ENCODE measurements at places on chromosomes 2 and 18. TPM values are rescaled to one million over a fixed set of nuclear protein-coding genes. Genes with fewer than 3 reads are reported as not detected.
A peak's percentile ranks its signal among the peaks of the same experiment; 100 is the strongest.

GRCh38 chr18:22865354-22866116, 67.6 kb upstream of the RBBP8 start:
- no peaks in the 10 kb centered on the region for H3K4me1 ChIP-seq
- no peak overlapping the region for H3K4me3 ChIP-seq
- H3K27me3 ChIP-seq, result no peaks in the 10 kb centered on the region

- H3K27ac ChIP-seq, result no peak overlapping the region
- DNase-seq, result no peak
- H3K36me3 ChIP-seq, result no peaks in the 10 kb centered on the region
- H3K4me3 ChIP-seq, result no peak overlapping the region
Observed at GRCh38 chr2:27091746-27092695, 5.4 kb downstream of the KHK start.

DNA sequence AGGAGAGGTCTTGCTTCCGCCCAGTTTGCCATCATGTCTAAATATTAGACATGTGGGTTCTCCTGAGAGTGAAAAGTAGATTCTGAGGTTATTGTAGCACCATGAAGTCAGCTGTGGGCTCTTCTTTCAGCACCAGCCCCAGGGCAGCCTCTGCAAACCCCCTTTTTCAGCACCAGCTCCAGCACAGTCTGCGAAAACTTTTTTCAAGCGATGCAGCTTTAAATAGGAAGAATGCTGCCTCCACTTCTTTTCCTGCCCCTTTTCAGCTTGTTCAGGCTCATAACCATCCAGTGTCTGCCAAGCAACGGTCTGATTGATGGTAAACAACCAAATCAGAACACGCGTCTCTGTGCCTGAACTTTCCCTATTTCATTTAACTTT, at the start of gene COL5A2:
Gene COL5A2 (minus strand): TSS at position 192 of the 381 bp plus-strand sequence. CDS start 157 bp downstream, at position 35.
- H3K27ac ChIP-seq, result peak within 1 kb of the TSS; percentile 76
- H3K27me3 ChIP-seq, result no peaks in the 10 kb centered on the region
- H3K4me3 ChIP-seq, result peak within 1 kb of the TSS; percentile 90
- H3K4me1 ChIP-seq, result no peaks in the 10 kb centered on the region

GRCh38 chr2:28219138-28219537, 173.5 kb upstream of the FOSL2 start:
- H3K27me3 ChIP-seq, result no peaks in the 10 kb centered on the region
- H3K27ac ChIP-seq, result no peak overlapping the region
- no peaks in the 10 kb centered on the region for H3K36me3 ChIP-seq
- DNase-seq, result peak; percentile 8
- H3K4me3 ChIP-seq, result no peak overlapping the region

The ASB18 gene
- not detected for total RNA-seq

The INHBB gene
- not detected for total RNA-seq

DNA sequence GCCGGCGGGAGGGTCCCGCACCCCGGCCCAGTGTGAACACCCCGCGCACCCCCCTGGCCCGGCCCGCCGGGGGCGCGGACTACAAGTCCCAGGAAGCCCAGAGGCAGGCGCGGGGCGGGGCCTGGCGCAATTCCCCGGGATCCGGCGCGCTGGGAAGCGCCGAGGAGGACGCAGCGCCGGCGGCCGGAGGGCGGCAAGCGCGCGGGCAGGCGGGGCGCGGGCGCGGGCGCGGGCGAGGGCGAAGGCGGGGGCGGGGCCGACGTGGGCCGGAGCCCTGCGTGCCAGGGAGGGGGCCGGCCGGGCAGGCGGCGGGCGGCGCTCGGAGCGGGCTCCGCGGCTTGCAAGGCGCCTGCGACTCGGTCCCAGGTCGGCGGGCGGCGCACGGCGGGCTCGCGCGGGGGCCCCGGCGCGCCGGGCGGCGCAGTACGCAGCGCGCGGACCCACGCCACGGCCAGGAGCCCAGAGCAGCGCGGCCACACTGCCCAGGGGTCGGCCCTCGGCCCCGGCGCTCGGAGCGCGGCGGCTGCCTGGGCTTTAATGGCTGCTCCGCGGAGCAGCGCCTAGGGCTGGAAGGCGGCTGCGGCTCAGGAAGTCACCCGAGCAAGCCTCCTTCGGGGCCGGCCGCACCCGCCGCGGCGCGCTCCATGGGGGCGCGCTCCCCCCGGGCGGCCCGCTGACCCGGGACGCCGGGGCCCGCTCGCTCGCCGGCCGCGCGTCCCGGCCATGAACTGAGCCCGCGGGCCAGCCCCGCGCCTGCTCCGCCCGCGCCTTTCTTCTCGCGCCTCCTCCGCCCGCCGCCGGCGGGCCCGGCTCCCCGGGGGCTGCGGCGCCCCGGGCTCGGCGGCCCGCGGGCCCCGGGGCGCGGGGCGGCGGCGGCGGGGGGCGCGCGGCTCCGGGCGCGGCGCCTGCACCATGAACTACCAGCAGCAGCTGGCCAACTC, at the start of gene AGAP1:
Gene AGAP1 (plus strand): TSS at position 269 of the 941 bp plus-strand sequence.
- peaks cover 12% of the 10 kb centered on the region for H3K4me1 ChIP-seq
- H3K4me3 ChIP-seq, result peak within 1 kb of the TSS; percentile 74
- no peaks in the 10 kb centered on the region for H3K36me3 ChIP-seq
- peak within 1 kb of the TSS; percentile 51 for H3K27ac ChIP-seq
- peak; percentile 83 for DNase-seq

The GAD1 gene
- 0.26 TPM for total RNA-seq

DNA sequence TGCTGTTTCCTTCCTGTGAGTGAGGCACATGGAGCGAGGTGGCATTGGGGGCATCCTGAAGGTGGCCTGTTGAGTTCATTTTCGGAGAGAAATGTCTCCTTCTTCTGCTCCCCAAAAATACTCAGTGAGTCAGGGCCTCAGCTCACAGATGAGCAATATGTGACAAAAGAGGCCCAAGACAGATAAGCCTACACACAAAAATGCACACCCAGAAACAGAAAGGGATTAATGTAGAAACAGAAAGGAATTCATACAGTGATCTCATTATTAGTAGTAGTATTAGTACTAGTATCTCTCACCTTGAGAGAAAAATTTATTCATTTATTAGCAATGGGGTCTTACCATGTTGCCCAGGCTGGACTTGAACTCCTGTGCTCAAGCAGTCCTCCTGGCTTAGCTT, 5.1 kb downstream of the GPR75 start:
- H3K4me3 ChIP-seq, result no peak overlapping the region
- no peaks in the 10 kb centered on the region for H3K4me1 ChIP-seq
- no peak for DNase-seq
- H3K36me3 ChIP-seq, result no peaks in the 10 kb centered on the region

- no peaks in the 10 kb centered on the region for H3K36me3 ChIP-seq
- no peaks in the 10 kb centered on the region for H3K4me1 ChIP-seq
- DNase-seq, result peak; percentile 26
- peak overlapping the region; percentile 32 for H3K27ac ChIP-seq
- H3K4me3 ChIP-seq, result peak overlapping the region; percentile 48
Observed at GRCh38 chr2:5693287-5694201, 1.4 kb downstream of the SOX11 start.

The RTP5 gene
- not detected for total RNA-seq

The FSHR gene
- not detected for total RNA-seq

The ABHD1 gene
- 0.26 TPM for total RNA-seq

The CLEC4F gene
- not detected for total RNA-seq

The SALL3 gene
- total RNA-seq, result not detected

- H3K36me3 ChIP-seq, result no peaks in the 10 kb centered on the region
- no peaks in the 10 kb centered on the region for H3K4me1 ChIP-seq
- no peak overlapping the region for H3K4me3 ChIP-seq
- H3K27ac ChIP-seq, result no peak overlapping the region
- no peaks in the 10 kb centered on the region for H3K27me3 ChIP-seq
Observed at GRCh38 chr2:42602218-42602875, 33.9 kb downstream of the MTA3 start.

DNA sequence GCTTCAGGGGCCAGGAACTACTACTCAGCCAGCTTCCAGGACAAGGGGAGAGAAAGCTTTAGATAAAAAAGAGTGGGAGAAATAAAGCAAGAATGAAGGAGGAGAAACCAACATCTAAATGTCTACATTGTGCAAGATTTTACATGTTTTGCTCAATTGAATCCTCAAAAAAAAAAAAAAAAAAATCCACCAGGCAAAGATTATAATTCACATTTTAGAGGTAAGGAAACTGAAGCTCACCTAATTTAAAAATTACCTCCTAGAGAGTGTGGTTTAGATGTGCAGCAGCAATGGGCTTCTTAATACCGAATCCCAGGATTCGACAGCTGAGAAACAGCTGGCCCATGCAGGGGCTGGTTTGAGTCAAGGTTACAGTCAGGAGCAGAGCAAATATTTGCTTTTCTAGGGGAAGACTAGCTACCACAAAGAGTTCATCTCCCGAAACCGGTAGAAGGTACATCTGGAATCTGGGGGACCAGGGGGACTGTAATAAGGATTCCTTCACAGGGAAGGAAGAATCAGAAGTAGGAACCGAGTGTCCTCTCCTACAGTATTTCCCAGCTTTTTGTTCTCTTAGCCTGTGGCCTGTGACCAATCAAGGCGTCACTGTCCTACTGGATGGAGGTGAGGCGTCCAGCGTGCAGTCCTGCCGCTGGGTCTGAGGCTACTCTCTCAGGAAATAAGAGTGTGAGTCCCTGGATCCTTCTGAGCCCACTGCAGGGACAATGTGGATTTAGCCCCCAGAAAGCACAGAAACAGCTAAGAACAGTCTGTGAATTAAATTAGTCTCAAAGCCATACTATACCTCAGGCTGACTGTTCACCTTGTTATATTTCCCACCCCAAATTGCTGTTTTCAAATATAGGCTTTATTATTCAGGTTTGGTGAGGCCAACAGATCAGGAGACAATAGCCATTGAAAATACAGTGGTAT, 42.3 kb downstream of the IL1R2 start:
- no peak overlapping the region for H3K4me3 ChIP-seq
- H3K27me3 ChIP-seq, result no peaks in the 10 kb centered on the region
- DNase-seq, result no peak

DNA sequence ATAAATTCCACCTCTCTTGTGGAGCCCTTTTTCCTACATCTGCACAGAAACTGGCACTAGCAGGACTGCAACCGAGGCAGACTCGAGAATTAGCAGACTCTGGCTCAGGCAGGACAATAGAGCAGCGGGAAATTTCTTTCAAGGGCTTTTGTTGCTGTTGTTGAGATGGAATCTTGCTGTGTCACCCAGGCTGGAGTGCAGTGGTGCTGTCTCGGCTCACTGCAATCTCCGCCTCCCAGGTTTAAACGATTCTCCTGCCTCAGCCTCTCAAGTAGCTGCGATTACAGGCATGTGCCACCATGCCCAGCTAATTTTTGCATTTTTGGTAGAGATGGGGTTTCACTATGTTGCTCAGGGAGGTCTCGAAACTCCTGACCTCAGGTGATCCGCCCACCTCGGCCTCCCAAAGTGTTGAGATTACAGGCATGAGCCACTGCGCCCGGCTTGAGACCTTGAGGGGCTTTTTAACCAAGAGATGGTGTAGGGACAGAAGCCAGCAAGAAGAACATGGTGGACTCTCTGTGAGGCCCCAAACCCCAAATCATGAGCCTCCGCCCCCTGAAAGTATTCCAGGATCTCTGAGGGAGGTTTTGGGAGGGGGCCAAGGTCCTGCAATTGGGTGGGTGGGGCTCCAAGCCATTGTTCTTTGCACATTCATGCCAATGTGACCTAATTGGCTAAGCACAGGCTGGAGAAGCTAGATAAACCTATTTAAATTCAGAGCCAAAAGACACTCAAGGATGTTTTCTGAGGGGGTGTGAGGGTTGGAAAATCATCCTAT, 68.4 kb upstream of the MSH2 start:
- H3K27ac ChIP-seq, result no peak overlapping the region
- peaks cover 4% of the 10 kb centered on the region for H3K27me3 ChIP-seq
- no peaks in the 10 kb centered on the region for H3K36me3 ChIP-seq
- H3K4me3 ChIP-seq, result no peak overlapping the region
- no peaks in the 10 kb centered on the region for H3K4me1 ChIP-seq

- peak overlapping the region; percentile 87 for H3K27ac ChIP-seq
- no peaks in the 10 kb centered on the region for H3K27me3 ChIP-seq
- peak overlapping the region; percentile 99 for H3K4me3 ChIP-seq
- no peaks in the 10 kb centered on the region for H3K36me3 ChIP-seq
- peaks cover 4% of the 10 kb centered on the region for H3K4me1 ChIP-seq
- no peak for DNase-seq
Observed at GRCh38 chr2:182716650-182716979, 558 bp downstream of the DNAJC10 start.

- H3K27me3 ChIP-seq, result no peaks in the 10 kb centered on the region
- peaks cover 4% of the 10 kb centered on the region for H3K36me3 ChIP-seq
- no peak overlapping the region for H3K27ac ChIP-seq
- DNase-seq, result peak; percentile 88
- H3K4me1 ChIP-seq, result peaks cover 13% of the 10 kb centered on the region
Observed at GRCh38 chr2:9617749-9618148, 13.0 kb downstream of the YWHAQ start.

- no peaks in the 10 kb centered on the region for H3K27me3 ChIP-seq
- H3K27ac ChIP-seq, result no peak overlapping the region
- DNase-seq, result no peak
- no peaks in the 10 kb centered on the region for H3K4me1 ChIP-seq
Observed at GRCh38 chr2:12897181-12897580, 180.4 kb downstream of the TRIB2 start.

- H3K4me1 ChIP-seq, result no peaks in the 10 kb centered on the region
- H3K27ac ChIP-seq, result no peak overlapping the region
- H3K36me3 ChIP-seq, result no peaks in the 10 kb centered on the region
- DNase-seq, result no peak
- peak overlapping the region; percentile 48 for H3K4me3 ChIP-seq
- no peaks in the 10 kb centered on the region for H3K27me3 ChIP-seq
Observed at GRCh38 chr2:241733391-241734207, 831 bp upstream of the D2HGDH start.

The TFPI gene
- 111 TPM for total RNA-seq

DNA sequence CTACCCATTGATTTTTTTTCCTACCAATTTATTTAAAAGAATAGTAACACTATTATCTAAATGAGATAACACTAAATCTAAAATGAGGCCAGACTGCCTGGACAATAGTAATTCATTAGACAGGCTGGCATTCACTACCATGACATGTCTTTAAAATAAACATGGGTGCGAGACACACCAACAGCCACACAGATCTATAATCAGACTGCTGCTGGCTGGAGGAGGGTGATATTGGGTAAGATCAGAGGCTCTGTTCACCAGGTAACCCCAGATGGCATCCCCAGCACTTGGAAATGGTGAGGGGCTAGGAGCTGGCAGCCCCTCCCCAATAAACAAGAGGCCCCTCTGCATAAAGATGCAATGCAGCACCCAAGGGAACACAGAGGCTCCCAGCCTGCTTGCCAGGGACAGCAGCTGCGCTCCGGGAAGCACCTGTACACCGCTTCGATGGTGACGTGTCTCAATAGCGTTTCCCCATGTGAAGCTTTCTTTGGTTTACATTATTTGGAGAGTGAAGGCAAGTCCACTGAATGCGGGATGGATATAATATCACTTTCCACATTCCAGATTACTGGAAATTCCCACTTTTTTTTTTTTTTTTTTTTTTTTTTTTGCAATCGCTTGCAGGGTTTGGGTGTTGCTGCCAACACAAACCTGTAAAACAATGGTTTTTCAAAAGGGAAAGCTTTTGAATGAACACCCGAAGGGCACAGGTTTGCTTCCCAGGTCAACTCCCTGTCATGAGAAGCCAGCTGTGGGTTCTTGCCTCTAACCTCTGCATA, 159.0 kb downstream of the ZNF516 start:
- H3K27me3 ChIP-seq, result no peaks in the 10 kb centered on the region
- no peak overlapping the region for H3K27ac ChIP-seq
- no peaks in the 10 kb centered on the region for H3K36me3 ChIP-seq
- no peaks in the 10 kb centered on the region for H3K4me1 ChIP-seq
- no peak for DNase-seq
